ENCODE measurements at places on chromosomes 2 and 18.

DNA sequence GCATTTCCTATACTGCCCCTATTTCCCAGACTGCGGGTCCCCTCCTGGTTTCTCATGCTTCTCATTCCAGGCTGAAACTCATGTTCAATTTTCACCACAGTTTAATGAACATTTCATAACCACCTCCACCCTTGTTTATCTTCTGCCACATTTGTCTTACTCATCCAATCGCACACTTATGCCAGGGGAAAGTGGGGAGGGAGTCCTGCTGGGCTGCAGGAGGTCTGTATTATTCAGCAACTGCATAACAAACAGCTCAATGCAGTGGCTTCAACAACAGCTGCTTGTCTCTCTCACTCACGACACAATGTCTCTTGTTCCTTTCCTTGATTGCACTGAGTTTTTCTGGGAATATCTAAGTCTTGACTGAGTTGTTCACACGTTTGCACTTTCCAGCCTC, 106.0 kb downstream of the ZNF519 start:
- no peak for DNase-seq

DNA sequence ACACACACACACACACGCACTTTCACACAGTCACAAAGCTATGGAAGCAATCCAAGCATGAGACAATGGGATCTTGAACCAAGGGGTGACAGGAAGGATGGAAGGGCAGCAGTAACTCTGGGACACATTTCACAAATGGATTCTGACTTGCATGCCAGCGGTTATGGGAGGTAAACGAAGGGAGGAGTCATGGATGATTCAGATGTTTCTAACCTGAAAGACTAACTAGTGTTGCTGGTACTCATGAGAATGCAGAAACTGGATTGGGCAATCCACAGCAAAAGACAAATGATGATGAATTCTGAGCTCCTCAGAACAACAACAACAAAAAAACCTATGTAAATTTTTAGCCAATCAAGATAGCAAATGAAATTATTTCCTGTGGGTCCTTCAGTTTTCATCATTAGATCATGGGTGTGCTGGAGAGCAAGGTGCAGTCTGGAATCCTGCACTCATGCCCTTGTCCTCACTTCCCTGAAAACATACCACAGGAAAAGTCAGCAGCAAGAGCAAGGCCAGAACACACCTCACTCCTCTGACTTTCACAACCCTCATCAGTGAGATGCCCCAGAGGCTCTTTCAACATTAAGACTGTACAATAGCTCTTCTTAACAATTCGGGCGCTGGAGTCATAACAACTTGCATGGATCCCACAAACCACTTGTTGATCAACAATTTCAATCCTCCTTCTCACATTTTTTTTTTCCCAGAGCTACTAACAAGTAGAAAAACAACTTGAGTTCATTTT, 32.6 kb downstream of the ABCA12 start:
- no peak for DNase-seq

GRCh38 chr2:42186366-42186765, 17.2 kb downstream of the EML4 start:
- DNase-seq = no peak

- peak; percentile 45 for DNase-seq
These were observed 104.2 kb downstream of the SPTBN1 start for GRCh38 chr2:54560146-54560881.

- DNase-seq = no peak
These were observed 83.8 kb upstream of the RIOK3 start for GRCh38 chr18:23369266-23369665.

DNA sequence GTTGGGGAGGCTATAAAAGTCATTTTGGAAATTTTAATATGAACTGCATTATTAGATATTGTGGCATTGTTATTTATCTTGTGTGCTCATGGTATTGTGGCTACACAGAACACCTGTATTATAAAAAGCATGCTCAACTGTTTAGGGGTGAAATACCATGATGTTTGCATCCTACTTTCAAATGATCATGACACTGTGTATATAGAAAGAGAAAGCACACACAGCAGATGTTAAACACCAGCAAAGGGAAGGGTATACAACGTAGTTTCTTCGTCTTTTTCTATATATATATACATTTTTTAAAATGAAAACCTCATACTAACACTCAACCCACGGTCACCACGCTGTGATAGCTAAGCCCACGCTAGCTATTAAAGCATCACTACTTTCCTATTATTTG, 27.1 kb downstream of the STARD7 start:
- no peak for DNase-seq

GRCh38 chr2:26351375-26352090, 4.9 kb upstream of the ADGRF3 start:
- DNase-seq = no peak

- peak; percentile 29 for DNase-seq
These were observed 266.8 kb upstream of the CXCR4 start for GRCh38 chr2:136384531-136385303.

DNA sequence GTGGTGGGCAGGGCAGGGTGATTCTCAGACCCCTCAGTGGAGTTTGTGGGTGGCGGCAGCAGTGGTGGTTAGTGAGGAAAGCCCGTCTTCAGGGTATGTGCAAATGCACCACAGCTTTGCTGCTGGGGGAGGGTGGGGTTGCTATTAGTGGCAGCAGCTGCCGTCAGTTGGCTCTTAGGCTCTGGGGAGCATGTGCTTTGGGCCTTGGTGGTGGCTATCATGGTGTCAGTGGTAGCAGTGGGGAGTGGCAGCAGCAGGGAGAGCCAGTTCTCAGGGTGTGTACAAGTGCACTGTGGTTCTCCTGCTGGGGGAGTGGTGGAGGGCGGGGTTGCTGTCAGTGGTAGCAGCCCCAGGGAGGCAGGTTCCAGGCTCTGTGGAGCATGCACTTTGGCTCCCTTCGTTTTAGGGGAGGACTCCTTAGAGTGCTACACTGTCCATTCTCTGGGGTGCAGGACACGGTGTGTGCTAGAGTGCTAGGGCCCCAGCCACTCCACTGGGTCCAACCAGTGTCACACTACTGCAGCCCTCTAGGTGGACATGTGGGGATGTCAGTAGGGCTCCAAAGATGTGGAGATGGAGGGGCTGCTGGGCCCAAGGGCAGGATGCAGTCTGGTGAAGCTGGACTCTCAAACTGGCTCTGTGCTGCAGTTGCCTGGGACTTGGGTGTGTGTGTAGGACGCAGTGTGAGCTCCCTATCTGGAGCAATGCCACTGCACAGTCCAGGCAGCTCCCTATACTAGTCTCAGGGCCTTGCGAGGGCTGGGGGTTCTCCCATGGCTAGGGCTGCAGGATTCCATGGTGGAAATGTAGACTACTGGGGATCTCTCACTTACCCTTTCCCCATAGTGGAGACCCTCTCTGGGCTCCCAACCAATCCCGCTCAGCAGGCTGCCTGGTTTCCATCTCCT, 45.3 kb downstream of the ADCYAP1 start:
- no peak for DNase-seq

- no peak for DNase-seq
These were observed 83.9 kb downstream of the ACTR3 start for GRCh38 chr2:113973810-113974209.

GRCh38 chr2:188766471-188766856, 207.7 kb upstream of the COL3A1 start:
- no peak for DNase-seq

Data from right lung (tissue), 10 donors.